T follicular helper cell (primary cell): ENCODE measurements at places on chromosomes 13 and 19.

DNA sequence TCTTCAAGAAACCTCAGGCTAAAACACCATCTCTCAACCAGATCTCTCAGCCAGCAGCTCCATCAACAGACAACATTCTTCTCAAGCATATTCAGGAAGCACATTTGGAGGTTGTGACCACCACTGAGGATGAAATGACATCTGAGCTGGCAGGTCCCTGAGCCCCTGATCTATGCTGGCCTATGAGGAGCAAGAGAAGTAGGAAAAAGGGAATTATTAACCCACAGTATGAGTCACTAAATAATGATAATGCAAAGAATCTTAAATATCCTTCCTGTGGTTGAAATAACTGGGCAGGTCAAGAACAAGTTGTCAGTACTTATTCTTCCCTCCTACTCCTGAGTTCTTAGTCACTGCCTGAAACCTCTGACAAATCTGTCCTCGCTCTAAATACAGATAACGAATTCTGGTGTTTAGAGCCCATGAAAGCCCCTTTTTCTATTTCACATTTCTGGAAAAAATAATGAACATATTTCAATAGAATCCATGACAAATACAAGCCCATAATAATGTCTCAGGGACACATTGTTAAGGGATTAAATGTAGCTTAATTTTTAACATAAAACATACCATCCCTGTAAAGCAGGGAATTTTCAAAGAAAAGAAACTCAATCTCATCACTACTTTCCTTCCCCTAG lies 225.8 kb upstream of the IRS2 start:
- no peak for DNase-seq

DNA sequence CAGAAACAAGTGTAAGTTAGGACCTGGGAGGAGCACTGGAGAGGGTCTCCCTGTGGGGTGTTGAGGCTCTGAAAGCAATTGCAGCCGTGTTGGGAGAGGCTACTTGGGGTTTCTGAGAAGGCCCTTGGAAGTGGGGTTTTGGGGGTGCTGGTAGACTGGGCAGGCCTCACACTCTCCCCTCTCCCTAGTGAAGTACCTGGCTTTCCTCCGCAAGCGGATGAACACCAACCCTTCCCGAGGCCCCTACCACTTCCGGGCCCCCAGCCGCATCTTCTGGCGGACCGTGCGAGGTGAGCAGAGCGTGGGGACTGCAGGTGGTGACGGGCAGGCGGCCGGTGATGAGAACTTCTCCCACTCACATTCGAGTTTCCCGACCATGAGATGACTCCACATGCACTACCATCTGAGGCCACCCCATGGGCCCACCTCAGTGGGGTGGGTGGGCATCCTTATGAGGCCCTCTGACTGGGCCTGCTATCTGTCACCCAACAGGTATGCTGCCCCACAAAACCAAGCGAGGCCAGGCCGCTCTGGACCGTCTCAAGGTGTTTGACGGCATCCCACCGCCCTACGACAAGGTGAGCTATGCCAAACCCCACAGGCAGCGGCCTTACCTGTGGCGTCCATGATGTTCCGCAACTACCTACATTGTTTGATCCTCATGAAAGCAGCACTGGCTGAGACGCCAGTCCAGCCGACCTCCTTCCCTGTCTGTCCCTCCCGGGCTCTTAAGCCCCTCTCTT lies 3.0 kb downstream of the RPL13A start:
- no peak for DNase-seq

GRCh38 chr13:50129706-50130122 lies 114.5 kb downstream of the KCNRG start:
- DNase-seq: no peak

- DNase-seq: no peak
Observed at GRCh38 chr13:82480415-82480814, 1401.9 kb downstream of the SLITRK1 start.

DNA sequence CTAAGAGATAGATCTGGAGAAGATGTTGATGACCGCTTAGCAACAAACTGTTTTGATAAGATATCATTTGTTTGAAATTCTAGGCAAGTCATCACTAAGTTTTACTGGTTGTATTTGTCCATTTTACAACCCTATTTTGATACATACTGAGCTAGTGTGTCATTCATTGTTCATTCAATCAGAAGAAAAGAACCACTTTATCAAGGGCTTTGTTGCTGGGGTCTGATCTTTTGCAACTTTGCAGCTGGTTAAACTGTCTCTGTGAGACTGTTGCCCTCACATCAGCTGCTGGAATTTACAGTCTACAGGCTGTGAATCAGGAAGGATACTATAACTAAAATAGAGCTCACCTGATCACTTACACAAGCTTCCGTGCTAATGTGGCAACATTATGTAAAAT lies 290.5 kb downstream of the RFC3 start:
- DNase-seq: no peak

DNA sequence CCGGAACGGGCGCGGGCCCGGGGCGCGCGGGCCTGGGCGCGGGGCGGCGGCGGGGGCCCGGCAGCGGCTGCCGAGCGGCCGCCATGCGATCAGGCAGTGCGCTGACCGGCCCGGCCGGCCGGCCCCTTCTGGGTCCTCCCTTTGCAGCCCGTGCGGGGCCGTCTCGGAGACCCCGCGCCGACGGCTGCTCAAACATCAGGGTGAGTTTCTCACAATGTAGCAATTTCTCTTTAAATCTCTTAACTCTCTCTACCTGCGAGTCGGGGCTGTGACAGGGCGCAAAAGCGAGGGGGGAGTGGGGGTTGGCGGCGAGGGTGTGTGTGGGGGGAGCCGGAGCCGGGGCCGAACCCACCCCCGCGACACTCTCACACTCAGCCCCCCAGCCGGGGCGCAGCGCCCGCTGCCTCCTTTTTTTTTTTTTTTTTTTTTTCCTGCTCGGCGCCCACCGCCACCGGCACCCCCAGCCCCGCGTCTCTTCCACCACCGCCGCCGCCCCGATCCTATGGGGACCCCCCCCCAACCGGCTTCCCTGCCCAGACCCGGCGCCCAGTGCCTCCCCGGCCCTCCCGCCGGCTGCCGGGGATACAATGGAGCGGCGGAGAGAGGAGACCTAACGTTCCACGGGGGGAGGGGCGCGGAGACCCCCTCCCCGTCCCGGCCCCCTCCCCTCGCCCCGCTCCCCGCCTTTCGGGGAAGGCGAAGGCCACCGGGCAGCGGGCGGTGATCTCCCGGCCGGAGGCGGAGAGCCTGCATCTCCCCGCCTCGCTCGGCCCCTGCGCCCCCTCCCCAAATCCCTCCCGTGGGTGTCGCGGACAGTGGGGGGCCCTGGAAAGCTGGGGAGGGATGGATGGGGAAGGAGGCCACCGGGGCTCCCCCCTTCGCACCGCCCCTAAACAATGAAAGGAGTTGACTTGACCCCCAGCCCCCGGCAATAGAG lies at the start of gene BICRA:
Gene BICRA, plus strand, starts transcription at position 166 of the 937 bp plus-strand sequence. CDS start 64,441 bp downstream, outside the sequence.
- DNase-seq: peak; percentile 73

GRCh38 chr19:1252821-1253513 lies 4.6 kb downstream of the MIDN start:
- peak; percentile 63 for DNase-seq

DNA sequence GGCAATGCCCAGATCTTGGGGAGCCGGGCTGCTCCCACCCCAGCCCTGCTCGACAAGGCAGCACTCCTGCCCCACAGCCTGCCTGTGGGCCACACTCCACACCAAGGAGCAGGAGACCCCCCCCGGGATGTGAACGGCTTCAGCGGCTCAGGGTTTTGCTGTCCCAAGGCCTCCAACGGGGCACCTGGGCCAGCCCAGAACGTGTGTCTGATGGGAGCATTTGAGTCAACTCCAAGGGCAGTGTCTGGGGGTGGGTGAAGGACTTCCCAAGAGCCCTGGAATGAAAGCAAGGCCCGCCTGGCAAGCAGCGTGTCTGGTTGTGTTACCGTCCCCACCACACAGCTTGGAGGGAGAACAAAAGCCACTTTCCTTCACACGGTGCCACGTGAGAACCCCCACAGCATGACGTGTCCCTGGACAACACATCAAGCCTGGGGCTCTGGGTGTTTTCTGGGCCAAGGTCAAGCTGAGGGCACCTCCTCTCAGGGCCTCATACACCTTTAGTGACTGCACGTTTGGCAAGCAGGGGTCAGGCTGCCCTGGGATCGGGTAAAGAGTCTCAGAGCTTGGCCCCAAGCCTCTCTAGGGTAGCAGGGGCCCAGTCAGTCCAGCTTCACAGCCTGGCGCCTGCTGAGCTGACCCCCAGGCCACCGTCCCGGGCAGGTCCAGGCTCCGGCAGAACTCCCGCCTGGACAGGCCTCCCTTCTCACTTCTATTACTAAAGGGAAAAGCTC lies 6.0 kb downstream of the C13orf46 start:
- no peak for DNase-seq

DNA sequence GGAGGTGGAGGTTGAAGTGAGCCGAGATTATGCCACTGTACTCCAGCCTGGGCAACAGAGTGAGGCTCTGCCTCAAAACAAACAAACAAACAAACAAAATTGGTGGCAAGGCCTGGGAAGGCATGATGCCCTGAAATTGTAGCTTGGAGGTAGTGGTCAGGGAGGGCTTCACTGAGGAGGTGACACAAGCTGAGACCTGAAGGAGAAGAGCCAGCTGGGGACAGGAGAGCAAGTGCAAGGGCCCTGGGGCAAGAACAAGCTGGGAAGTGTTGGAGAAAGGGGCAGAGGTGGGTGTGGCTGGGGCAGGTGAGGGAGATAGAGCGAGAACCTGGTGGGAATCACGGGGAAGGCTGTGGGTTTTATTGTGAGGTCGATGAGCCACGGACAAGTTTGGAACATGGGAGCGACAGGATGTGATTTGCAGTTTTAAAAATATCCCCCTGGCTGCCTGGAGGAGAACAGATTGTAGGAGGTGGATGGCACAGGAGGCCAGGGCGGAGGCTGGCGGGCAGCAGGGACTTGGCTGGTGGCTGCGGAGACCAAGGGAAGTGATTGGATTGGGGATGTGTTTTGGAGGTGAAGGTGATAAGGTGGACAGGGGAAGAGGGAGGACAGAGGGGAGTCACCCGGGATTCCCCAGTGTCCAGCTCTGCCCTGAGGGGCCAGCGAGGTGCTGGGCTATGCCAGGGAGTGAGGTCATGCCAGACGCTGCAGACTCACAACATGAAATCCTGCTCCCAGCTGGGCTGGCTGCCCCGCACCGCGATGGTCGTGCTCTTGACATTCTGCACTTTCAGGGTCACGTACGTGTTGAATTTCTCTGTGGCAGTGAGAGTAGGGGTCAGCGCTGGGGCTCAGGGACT lies 14.0 kb downstream of the UNC13A start:
- no peak for DNase-seq

GRCh38 chr13:106432636-106433035 lies 102.8 kb downstream of the EFNB2 start:
- no peak for DNase-seq

DNA sequence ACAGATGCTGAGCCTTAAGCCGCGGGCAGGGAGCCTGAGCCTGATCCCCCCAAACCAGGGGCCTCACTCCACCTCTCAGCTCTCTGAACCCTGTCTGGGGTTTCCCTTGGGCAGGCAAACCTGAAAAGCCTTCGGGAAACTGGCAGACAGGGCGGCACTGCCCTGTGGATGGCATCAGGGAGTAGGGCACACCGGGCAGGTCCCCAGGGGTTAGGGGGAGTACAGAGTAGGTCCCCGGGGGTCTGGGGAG lies 9.7 kb downstream of the MKNK2 start:
- no peak for DNase-seq
